ENCODE measurements at places on chromosomes 3 and 15. TPM values are rescaled to one million over a fixed set of nuclear protein-coding genes. Genes with fewer than 3 reads are reported as not detected.

XCR1 gene
- not detected for total RNA-seq

SPESP1 gene
- 7.8 TPM for total RNA-seq

ARHGAP31 gene
- total RNA-seq, result 4.2 TPM

IL5RA gene
- total RNA-seq, result not detected

PPM1L gene
- total RNA-seq, result 0.87 TPM

KIF15 gene
- 1.3 TPM for total RNA-seq

LRTM1 gene
- total RNA-seq, result not detected

CSPG4 gene
- 130 TPM for total RNA-seq

MAP1A gene
- total RNA-seq, result 180 TPM

GP9 gene
- not detected for total RNA-seq

IFT57 gene
- 94.8 TPM for total RNA-seq

GLDN gene
- 127 TPM for total RNA-seq

PCLAF gene
- 66.8 TPM for total RNA-seq

GNAT1 gene
- not detected for total RNA-seq

CCDC32 gene
- 23.7 TPM for total RNA-seq

ZBED2 gene
- total RNA-seq, result not detected

CHRM5 gene
- total RNA-seq, result under 0.01 TPM

GRIP2 gene
- total RNA-seq, result 0.15 TPM

GMPS gene
- 85.4 TPM for total RNA-seq

FANCD2OS gene
- not detected for total RNA-seq

OR5AC2 gene
- total RNA-seq, result not detected

FEZF2 gene
- total RNA-seq, result not detected

ZNF654 gene
- 19.8 TPM for total RNA-seq

SLC28A2 gene
- not detected for total RNA-seq

PTH1R gene
- 0.66 TPM for total RNA-seq

SLCO2A1 gene
- not detected for total RNA-seq

PIF1 gene
- total RNA-seq, result 5.0 TPM

C15orf39 gene
- total RNA-seq, result 4.8 TPM

COL8A1 gene
- 45.4 TPM for total RNA-seq

PROK2 gene
- not detected for total RNA-seq

ADGRG7 gene
- not detected for total RNA-seq

SYNPR gene
- total RNA-seq, result not detected

MKRN2OS gene
- 0.33 TPM for total RNA-seq

ATOSA gene
- total RNA-seq, result 41.6 TPM

PP2D1 gene
- total RNA-seq, result not detected

STRIT1 gene
- total RNA-seq, result not detected

TRPM1 gene
- not detected for total RNA-seq

MYL3 gene
- total RNA-seq, result not detected

FGF7 gene
- 278 TPM for total RNA-seq

BLM gene
- 0.33 TPM for total RNA-seq

FSTL1 gene
- total RNA-seq, result 752 TPM

ACSBG1 gene
- under 0.01 TPM for total RNA-seq

GPR149 gene
- not detected for total RNA-seq

IL16 gene
- 6.1 TPM for total RNA-seq

CCDC54 gene
- not detected for total RNA-seq

SV2B gene
- total RNA-seq, result not detected
